ENCODE measurements at places on chromosomes 4 and X.

- DNase-seq = no peak
Measured at GRCh38 chrX:124268099-124268498, 64.4 kb upstream of the TEX13D start.

DNA sequence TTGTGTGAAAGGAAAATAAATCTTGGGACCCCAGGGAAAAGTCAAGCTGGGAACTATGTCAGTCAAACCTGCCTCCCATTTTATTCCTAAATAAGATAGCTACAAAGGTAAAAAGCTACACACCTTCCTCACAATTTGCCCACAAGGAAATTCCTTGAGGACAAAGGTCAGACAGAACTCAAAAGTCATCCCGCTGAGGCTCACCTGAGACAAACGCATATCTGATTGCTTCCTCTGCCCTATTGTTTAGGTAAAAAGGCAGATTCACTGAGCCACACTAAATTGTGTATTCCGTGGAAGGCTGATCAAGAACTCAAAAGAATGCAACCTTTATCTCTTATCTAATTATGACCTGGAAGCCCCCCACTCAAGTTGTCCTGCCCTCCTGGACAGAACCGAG lies 58.7 kb upstream of the MAML3 start:
- no peak for DNase-seq

GRCh38 chrX:103789004-103789403 lies 12.4 kb downstream of the PLP1 start:
- DNase-seq = no peak

GRCh38 chr4:87100168-87100567 lies 120.2 kb downstream of the KLHL8 start:
- DNase-seq = no peak

DNA sequence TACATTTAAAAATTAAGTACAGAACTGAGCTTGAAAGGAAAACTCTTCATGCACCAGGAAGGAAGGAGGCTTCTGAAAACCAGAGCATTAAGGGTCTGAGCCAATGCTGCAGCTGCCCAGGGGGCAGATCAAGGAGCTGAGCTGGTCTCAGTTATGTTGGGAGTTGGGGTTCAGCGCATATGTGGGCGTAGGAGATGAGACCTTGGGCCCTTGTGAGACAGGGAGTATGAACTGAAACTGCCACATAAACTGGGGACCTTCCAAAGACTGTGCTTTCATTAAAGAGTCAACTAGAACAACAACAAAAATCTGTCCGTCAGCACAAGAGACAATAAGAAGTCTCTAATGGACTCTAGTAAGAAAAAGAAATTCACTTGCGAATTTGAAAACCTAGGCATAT lies 226.9 kb downstream of the STK32B start:
- DNase-seq = no peak

- DNase-seq = no peak
Measured at GRCh38 chrX:22073928-22074327, 41.8 kb downstream of the PHEX start.

DNA sequence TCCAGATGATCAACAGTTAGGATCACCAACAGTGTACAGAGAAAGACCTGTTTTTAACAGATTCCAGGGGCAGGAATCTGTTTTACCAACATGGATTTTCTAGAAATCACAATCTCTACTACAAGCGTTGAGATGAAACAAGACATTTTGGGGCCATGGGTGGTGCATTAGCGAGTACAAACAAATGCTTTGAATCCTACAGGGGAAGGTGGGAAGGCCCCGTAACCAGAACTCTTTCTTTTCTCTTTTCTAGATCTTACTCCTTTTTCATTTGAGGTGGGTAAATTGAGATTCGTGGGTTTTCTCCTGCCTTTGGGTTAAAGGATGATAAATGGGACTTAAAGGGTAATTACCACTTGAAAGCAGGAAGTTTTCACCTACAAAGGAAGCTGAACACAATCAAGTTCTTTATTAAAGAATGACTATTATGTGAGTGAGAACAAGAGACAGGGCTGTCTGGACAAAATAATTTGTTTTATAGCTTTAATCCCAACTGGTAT lies 189.9 kb upstream of the ANXA3 start:
- DNase-seq = no peak

- DNase-seq = no peak
Measured at GRCh38 chrX:23699636-23700194, 32.4 kb downstream of the PRDX4 start.

GRCh38 chr4:155956461-155956860 lies 2.8 kb upstream of the CTSO start:
- no peak for DNase-seq

DNA sequence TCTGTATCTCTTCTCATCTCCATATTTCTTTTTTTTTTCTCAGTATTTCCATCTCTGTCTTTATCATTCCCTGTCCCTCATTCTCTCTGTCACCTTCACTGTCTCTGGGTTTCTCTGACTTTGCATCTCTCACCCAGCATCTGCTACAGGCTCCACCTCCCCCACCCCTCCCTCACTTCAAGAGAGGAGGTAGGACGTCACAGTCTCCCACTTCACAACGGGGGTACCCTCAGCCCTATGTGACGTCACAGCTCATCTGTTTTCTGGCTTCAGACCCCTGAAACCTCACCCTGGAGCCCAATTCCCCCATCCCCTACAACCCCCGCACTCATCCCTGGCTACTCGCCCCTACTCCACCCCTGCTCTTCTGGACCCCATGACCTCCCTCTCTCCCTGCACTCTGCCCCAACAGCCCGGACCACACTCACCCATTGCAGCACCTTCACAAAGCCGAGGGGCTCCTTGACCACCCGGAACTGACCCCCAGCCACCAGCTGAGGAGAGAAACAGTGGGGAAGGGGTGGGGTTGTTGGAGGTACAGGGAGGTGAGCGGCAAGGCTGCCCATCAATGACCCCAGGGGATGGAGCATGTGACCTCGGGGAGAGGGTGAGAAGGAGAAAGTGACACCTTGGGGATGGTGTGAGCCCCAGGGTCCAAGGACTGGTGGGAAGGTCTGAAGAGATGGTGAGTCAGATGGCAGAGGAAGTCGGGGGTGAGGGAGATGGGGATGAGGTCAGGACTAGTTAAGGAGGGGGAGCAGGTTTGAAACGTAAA lies 1.3 kb downstream of the SYP start:
- no peak for DNase-seq

- DNase-seq = no peak
Measured at GRCh38 chr4:175435381-175435783, 376.7 kb downstream of the GPM6A start.

DNA sequence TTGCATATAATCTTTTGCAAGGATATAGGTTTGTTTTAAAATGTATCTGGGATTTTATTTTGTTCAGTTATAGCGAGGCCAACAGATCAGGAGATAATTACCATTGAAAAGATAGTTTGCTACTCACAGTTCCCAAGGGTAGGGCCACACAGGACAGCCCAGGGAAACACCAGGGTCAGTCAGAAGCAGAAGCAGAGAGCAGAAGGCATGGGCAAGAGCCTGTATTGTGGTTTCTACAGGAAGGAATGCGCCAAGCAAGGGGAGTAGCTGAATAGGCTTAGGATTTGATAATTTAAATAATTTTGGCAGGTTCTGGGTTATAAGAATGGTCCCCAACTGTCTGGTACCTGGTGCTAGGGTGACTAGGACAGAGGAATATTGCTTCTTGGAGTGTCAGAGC lies 61.6 kb downstream of the SYNPO2 start:
- no peak for DNase-seq

- no peak for DNase-seq
Measured at GRCh38 chr4:164753873-164754488, at the start of gene SMIM31. SMIM31 (plus strand) TSS chr4:164754131; CDS start chr4:164770444, 16,313 bp downstream.

DNA sequence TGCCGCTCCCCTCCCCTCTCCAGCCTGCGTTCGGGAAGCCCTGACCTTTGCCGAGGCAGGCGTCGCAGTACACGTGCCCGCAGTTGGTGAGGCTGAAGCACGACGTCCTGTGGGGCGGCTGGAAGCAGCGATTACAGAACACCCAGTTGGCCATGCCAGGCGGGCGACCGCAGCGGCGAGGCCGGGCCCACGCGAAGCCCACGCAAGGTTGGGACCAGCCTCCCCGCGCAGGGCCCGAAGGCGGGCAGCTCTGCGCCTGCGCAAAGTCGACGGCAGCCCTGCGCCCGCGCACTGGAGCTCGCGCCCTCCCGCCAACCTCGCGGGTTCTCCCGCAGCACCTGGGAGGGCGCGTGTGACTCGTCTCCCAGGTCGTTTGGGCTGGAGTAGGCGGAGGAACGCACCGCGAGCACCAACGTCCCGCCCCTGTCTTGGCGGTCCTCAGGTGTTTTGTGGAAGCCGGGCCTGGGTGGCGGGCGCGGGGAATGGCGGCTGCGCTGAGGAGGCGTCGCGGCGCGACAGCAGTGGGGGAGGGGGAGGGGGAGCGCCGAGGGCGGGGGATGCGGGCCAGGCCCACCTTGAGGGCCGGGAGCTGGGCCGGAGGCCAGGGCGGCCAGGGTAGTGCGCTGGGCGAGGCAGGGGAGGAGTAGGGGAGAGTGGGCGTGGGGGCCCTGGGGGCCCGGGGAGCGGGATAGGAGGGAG lies at the start of gene RNF212:
Gene RNF212, minus strand, starts transcription at position 254 of the 699 bp plus-strand sequence. Its CDS starts 100 bp downstream, at position 154.
- no peak for DNase-seq

DNA sequence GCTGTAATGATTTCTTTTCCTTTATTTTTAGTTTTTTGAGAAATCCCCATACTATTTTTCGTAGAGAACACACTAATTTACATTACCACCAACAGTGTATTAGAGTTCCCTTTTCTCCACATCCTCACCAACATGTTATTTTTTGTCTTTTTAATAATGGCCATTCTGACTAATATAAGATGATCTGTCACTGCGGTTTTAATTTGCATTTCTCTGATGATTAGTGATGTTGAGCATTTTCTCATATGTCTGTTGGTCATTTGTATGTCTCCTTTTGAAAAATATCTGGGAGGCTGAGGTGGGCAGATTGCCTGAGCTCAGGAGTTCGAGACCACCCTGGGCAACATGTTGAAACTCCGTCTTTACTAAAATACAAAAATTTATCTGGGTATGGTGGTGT lies 30.2 kb downstream of the SPINK2 start:
- no peak for DNase-seq

DNA sequence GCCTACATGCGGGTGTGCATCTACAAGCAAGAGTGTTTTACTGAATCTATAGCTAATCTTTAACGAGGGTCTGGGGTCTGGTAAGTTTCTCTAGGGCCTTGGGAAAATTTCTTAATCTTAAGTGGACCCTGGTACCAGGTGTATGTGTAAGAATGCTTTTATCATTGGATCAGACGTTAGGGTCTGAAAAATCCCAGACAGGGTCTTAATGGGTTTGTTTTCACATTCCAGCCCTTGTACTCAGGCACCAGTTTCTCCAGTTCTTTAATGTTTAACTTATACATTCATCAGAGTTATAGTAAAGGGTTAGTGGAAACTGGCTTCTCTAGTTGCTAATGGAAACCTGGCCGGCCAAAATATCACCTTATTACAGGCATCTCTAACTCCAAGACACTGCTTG lies 11.6 kb downstream of the MAGEB16 start:
- no peak for DNase-seq

DNA sequence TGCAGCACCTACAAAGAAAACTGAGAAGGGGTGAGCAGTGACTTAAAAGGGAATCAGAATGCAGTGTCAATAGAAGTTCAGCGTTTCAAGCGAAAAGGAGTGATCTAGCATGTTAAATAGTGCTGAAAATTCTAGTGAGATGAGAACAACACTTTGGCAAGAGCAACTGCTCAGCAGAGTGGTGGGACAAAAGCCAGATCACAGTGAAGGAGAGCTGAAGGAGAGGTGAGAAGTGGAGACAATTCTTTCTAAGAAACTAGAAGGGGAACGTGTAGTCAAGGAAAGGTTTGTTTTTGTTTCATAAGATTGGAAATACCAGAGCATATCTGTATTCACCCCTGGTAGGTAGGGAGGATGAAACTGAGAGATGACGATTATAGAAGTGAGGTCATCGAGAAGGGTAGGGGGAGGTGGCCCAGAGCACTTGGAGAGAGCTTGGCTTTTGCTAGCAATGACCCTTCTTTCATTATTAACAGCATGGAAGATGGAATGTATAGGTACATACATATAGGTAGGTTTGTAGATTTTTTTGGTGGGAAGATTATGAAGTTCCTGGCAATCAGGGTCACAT lies 33.7 kb downstream of the SRPX2 start:
- no peak for DNase-seq

GRCh38 chr4:143625632-143626031 lies 74.8 kb downstream of the FREM3 start:
- no peak for DNase-seq

- DNase-seq = no peak
Measured at GRCh38 chrX:135433531-135434257, 11.9 kb downstream of the SMIM10L2A start.

- DNase-seq = no peak
Measured at GRCh38 chrX:1578511-1579173, 12.8 kb upstream of the AKAP17A start.

DNA sequence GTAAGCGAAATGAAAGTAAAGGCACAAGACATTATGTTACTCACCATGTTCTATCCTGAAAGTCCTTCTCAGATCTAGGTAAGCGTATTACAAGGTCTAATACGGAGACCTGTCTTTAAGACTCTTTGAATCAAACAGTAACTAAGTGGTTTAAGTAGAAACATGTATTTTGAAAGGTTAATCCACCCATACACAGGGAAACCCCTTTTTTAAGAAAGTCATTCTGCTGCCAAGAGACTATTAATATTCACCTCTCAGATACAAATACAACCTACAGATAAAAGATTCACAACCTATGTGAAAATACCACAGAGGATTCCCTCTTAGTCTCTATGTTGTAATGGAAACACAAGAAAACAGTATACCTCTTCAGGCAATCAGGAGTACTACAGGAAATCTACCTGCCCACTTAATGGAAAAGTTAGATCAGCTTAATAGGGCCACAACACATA lies 63.2 kb upstream of the TNIP3 start:
- DNase-seq = no peak

DNA sequence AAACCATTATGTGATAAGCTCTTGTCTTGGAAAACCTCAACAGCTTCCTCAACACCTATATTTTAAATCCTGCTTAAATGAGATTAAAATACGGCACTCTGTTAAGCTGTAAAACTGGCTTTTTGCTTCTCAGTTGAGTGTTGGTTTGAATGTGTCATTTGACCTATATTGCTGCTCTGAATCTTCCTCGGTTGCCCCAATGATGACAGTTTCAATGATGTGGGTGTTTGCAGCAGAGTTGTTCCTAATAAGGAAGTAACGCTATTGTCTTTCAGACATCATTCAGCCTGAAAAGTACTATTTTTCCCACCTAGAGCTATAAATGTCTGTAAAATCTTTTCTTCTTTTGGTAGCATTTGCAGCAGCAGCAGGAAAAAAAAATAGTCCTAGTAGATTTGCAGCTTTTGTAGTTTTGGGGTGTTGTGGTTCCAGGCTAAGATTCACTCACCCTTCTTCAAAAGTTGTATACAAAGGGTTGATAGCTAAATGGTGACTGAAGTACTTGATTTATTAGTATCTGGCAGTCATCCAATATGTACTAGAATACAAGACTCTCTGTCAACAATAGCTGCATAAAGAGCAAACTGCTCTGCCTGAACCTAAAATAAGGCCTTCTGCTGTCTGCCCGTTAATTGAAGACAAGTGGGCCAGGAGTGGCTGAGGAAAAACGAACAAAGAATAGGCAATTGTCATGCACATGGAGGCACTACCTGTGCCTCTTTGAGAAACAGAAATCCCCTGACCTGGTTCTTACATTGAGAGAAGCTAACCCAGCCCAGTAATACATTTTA lies 333.1 kb downstream of the IL1RAPL1 start:
- DNase-seq = no peak

GRCh38 chrX:405149-405548 lies 18.4 kb upstream of the PPP2R3B start:
- DNase-seq = no peak

All from stimulated activated CD8-positive, alpha-beta memory T cell treated with anti-CD3 and anti-CD28 coated beads, Interleukin-4, amount 100 ng/mL, for 1 hour (primary cell).